Smooth muscle cell of the brain vasculature (primary cell): ENCODE measurements at places on chromosomes 3 and 15.

DNA sequence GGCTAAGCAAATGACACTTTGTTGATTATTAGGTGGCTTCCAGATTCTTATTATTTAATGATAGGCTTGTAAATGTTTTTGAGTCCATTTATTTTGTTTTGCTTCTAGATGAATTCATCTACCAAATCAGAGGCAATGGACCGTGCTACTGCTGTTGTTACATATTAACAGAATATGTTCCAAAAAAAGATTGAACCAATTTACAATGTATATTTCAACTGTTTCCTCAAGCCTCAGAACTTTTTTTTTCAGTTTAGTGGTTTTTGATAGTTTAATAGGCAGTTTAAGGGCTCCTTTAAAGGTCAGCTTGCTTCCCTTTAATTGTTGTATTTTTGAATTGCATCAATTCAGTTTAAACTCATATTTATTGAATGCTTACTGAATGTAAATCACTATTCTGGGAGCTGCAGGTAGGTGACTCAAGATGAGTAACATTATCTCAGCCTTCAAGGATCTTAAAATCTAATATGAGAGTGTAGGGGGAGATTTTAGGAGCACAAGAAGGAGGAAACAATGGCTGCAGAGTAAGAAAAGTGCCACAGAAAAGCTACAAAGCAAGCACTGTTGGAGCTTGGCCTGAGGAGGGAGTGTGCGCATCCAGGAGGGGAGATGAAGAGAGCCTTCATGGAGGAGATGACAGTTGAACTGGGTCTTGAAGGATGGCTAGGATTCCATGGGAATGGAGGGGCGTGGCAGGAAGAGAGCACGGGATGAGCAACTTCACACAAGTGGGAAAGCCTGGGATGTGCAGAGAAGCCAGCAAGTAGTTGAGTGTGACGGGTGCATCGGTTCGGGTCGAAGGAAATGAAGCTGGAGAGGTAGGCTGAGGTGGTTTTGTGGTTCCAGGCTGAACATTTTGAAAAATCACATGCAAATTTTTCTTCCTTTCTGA, 14.7 kb downstream of the MAP2K1 start:
- DNase-seq: no peak

DNA sequence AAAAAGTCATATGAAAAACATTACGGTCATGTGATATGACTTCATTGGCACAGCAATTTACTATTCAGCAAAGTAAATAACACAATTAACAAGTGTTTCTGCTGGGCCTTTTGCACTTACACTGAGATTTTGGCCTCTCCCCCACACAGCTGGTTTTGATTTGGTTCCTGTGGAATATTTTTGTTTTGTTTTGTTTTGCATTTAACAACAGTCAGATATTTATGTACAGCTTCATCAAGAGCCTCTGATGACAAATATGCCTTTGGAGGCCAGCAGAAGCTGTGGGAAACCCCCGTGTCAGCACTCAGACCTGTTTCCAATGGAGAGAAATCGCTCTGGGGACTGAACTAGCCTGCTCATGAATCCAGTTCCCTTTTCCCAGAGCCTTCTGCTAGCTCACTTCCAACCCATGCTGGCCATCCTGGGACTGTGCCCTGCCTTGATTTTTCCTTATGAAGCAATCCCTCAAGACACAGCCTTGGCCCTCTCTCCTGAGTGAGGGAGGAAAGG, 161.9 kb downstream of the ATG7 start:
- DNase-seq: peak; percentile 89

DNA sequence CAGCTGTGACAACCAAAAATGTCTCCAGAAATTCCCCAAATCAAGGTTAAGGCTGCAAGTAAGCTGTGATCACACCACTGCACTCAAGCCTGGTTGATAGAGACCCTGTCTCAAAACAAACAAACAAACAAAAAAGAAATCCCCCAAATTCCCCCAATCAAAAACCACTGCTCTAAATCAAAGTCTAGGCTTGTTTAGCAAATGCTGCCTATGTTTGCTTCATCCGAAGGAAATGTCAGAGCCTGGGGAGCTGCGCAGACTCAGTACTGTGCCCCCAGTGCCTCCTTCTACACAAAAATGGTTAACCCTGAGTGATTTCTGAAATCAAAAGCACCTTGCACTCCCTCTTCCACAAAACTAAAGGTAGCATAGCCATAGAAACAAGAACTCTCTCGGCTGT, 13.4 kb downstream of the IL17RD start:
- no peak for DNase-seq

DNA sequence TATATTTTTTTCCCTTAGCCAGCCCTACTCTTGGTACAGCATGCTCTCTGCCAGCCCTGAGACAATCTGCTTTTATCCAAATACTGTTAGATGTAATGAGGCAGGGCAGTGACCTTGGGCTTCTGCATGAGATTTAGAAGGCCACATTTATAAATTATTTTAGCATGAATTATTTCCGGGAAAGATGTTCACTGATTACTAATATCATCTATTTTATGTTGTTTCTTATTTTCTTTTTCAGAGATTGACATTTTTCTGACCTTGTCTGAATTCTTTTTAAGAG, 23.1 kb downstream of the CRTC3 start:
- DNase-seq: no peak

GRCh38 chr3:124786511-124787241, 56.4 kb downstream of the UMPS start:
- DNase-seq: no peak

DNA sequence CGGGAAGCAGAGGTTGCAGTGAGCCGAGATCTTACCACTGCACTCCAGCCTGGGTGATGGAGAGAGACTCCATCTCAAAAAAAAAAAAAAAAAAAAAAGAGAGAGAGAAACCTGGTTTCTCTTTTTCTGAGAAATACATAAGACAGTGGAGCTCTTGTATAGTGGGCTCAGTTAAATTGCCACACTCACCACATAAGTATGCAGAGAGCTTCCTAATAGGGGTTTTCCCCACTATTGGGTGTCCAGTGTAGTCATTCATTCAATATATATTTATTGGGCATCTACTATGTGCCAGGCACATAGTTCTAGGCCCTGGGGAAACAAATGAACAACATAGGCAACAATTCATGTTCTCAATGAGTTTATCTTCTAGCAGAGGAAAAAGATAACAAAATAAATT, 48.9 kb upstream of the FMN1 start:
- DNase-seq: no peak

GRCh38 chr3:27485866-27486265, 1.7 kb upstream of the SLC4A7 start:
- DNase-seq: no peak

GRCh38 chr3:52437326-52438103, 7.4 kb downstream of the SEMA3G start:
- no peak for DNase-seq

- no peak for DNase-seq
Observed at GRCh38 chr15:43376017-43376705, 5.3 kb downstream of the TUBGCP4 start.

GRCh38 chr3:86104154-86104553, 886.8 kb downstream of the VGLL3 start:
- DNase-seq: no peak

DNA sequence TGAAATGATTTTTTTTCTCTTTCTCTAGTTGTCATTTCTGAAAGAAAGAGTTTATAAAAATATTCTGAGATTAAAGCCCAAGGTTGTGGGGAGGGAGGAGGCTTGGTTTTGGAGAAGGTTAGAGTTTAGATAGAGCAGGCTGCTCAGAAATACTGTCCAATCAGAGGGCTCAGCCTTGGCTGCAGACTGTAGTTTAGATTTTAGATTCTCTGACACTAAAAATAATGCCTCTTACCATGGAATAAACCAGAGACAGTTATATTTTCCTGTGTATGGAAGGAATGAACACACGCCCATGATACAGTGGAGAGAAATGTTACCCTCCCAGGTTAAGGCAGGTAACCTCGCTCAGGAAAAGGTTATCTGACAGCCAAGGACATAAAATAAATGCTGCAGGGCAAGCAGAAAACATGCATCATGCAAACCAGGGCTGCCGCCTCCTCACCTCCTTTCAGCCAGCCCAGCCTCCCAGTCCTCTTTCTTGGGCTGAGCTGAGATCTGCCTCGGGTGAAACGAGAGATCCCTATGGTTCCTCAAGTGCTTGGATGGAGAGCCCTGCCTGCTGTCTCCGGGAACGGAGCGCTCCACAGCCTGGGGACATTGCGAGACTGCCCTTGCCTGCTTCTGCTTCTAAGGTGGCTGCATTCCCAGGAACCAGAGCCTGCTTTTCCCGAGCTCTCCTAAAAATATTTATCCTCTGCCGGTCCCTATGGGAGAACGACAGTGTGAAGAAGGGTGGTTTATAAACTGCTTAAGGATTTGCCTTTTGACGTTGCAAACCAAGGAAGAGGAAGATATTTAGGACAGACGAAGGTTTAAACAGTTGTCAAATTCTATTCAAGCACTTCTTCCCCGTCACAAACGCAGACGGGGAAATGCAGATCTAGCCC, 848 bp downstream of the NCEH1 start:
- DNase-seq: no peak

- no peak for DNase-seq
Observed at GRCh38 chr3:52062505-52062904, 6.1 kb upstream of the DUSP7 start.

GRCh38 chr3:7841451-7841850, 660.2 kb upstream of the LMCD1 start:
- DNase-seq: no peak

GRCh38 chr15:60898896-60899295, 330.2 kb downstream of the RORA start:
- no peak for DNase-seq

- no peak for DNase-seq
Observed at GRCh38 chr15:70531576-70531975, 231.8 kb downstream of the UACA start.

- no peak for DNase-seq
Observed at GRCh38 chr3:50268703-50269451, at the start of gene SEMA3B. Gene SEMA3B (plus strand): TSS chr3:50269147. CDS start chr3:50269241, 94 bp downstream.

- DNase-seq: no peak
Observed at GRCh38 chr3:151283907-151284461, 5.6 kb upstream of the P2RY14 start.

- DNase-seq: no peak
Observed at GRCh38 chr15:100226107-100226506, 115.7 kb downstream of the ADAMTS17 start.

DNA sequence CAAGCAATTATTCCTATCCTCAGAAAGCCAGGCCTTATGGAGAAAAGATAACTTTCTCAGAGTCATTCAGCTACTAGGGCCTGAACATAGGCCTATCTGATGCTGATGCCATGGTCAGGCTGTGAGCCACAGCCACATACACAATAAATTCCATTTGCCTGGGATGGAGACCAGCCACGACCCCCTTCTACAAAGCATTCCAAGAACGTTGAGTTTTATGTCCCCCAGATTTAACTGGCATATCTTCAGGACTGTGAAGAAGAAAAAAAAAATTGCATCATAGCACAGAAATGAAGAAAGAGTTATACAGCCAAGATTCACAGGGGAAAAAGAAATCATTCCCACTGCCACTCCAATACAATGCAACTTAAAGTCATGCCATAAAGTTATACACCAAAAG, 100.0 kb downstream of the THBS1 start:
- no peak for DNase-seq

GRCh38 chr15:73233623-73234022, 135.1 kb downstream of the HCN4 start:
- DNase-seq: no peak

DNA sequence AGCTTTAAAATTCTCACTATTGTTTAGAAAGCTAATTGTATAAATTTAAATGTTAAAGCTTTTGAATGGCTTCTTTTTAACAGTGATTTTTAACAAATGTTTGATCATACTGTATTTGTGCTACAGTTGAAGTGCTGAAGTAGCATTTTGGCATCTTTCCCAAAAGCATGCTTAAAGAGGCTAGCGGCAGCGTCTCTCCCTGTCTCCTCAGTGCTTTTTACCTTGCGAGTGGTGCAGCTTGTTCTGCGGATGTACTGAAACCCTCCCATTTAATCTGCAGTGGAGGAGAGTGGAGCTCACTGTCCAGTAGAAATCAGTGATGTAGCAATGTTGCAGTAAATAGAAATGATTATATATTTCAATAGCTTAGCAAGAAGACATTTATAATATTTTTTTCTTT, 43.7 kb downstream of the LRRC49 start:
- DNase-seq: no peak

DNA sequence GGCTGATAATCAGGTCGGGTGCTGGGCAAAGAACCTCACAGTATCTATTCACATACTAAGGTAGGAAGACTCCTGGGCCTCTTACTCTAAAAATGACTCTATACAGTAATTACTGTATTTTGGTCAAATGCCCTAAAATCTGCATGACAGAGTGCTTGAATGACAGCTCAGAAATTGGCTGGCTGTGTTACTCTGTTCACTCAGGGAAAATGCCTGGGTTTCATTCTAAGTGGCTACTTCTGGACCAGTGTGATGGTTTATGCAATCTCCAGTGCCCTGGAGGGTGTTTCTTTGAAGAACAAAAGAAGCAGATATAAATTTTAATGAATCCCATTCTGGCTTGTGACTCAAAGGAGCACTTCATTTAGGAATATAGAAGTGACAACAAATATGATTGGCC, 2.2 kb downstream of the GABRR3 start:
- no peak for DNase-seq

GRCh38 chr3:158520433-158520832, 50.6 kb upstream of the MLF1 start:
- no peak for DNase-seq
